ENCODE measurements at places on chromosomes 2 and 18.

DNA sequence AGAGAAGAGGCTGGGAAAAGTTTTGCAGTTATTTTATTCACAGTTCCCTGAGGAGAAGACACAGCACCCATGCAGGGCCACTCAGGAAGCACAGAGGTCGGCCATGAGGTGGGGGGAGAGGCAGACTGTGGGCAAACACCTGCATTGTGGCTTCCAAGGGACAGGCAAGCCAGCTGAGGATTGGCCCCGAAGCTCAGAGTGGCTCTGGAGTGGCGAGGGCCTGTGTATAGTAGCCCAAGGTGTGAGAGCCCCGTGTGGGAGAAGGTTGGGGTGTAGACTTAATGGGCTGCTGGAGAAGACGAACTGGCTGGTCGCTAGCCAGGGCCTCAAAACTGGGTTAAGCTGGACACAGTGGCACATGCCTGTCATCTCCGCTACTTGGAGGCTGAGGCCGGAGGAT, 218.7 kb downstream of the FHOD3 start:
- DNase-seq, result no peak

- DNase-seq, result no peak
Observed at GRCh38 chr2:69634196-69634821, 9.2 kb downstream of the AAK1 start.

- no peak for DNase-seq
Observed at GRCh38 chr2:190856985-190857384, 23.6 kb upstream of the GLS start.

- peak; percentile 69 for DNase-seq
Observed at GRCh38 chr2:230068016-230068650, 591 bp downstream of the SLC16A14 start.

DNA sequence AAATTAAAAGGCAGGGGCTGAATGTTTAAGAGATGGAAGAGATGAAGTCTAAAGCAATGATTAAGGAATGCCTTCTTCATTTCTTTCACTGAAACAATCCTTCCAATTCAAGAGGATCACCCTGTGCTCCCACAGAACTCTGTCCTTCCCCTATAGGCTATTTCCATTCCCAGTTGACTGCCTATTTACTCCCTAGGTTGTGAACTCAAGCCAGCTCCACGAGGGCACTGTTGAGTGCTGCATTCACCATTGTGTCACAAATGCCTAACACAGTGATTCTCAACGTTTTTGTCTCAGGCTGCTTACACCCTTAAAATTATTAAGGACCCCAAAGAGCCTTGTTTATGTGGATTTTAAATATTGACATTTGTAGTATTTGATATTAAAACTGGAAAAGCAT, 112.4 kb downstream of the AOX1 start:
- DNase-seq, result no peak

GRCh38 chr2:95298486-95299111, 1.5 kb downstream of the KCNIP3 start:
- no peak for DNase-seq

GRCh38 chr2:204050681-204051080, 114.1 kb downstream of the ICOS start:
- DNase-seq, result no peak

DNA sequence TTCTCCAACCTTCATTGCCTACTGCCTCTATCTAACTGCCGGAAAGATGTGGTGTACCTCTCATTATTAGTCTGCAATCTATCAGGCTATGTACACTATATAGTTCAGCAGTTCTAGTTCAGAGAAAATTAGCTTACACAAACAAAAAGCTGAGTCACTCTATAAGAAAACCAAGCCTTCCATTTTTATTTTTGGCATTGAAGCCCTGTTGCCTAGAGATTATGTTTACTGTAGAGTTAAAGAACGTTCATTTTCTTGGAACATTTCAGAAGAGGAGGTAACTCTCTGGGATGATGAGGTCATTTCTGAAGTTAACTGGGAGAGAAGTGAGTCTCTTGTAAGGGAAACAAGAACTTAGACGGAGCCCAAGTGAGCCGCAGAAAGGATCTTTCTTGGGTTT, 133.5 kb downstream of the FAM124B start:
- no peak for DNase-seq

DNA sequence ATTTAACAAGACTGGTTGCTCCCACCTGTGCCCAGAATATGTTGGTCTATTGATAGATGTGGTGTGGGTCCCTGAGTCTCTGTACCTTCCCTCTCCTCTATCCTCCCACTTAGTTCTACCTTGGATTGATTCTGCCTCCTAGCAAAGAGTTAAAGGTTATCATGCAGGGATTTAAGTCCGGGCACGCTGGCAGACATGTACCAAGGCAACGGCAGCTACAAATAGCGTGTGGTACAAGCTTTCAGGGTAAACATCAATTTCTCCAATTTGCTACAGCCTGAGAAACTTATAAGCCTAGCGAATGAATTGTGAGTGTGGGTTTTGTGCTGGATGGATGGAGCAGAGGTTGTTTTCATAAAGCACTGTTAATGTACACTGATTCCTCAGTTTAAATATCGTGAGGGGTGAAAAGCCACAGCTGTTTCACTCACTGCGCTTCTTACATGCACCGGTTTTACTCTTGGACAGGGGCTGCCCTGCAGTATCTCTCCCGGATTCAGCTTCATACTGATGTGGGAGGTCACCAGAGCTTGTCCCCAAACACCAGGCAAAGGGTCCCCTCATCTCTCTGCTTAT, 289.8 kb downstream of the ICOS start:
- DNase-seq, result no peak

- DNase-seq, result no peak
Observed at GRCh38 chr18:64017870-64018269, 48.0 kb downstream of the SERPINB8 start.

GRCh38 chr2:14678761-14679160, 46.2 kb downstream of the LRATD1 start:
- no peak for DNase-seq

DNA sequence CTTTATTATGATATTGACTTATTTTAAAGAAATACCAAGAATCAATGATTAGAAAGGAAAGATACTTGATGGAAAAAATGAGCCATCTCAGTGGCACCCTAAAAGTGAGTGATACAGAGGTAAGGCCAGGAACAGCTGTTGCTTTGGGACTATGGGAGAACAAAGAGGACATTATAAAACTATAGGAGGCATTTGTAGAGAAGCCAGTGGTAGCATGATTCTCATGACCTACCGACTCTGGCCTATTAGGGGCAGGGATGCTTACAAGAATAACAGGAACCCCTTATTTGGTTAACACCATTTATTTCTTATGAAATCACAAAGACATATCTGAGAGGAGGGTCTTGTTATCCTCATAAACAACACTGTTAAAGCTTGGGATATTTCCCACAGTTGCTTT, 162.2 kb downstream of the RIT2 start:
- no peak for DNase-seq

GRCh38 chr2:39874236-39874635, 95.2 kb upstream of the THUMPD2 start:
- DNase-seq, result no peak

- DNase-seq, result no peak
Observed at GRCh38 chr2:109405873-109406272, 207.9 kb downstream of the SEPTIN10 start.

DNA sequence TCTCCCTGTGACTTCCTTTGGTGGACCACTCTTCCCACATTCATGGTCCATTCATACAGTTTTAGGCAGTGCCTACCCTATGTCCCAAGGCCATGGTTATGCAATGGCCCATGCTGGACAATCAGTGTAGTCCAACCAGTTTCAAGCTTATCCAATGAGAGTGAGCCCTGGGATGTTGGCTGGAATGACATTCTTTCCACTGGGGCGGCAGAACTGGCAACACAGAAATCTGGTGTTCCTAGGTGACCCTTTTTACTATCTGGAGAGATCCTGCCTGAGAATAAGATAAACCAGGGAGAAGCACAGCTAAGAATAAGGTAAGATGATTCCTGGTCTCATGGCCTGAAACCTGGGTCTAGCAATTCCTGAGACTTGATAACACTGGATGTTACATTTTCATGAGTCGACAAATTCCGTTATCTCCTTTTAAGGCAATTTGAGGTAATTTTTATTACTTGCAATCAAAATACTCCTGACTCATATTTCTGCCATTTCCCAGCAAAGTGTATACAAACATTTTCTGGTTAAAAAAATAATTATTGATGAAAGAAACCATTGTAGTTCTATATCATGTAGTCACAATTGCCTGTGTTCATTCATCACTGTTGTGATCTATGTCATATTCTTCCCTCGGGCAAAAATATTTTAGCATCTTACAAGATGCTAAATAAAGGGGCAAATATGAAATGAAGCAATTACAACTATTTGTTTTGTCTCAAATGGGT, 271.5 kb upstream of the LYPD1 start:
- DNase-seq, result no peak

- DNase-seq, result no peak
Observed at GRCh38 chr2:45771261-45771660, 119.8 kb downstream of the PRKCE start.

GRCh38 chr2:146917431-146918042, 927.3 kb upstream of the ACVR2A start:
- no peak for DNase-seq

- DNase-seq, result no peak
Observed at GRCh38 chr18:29928081-29928480, 1114.5 kb downstream of the DSC3 start.

DNA sequence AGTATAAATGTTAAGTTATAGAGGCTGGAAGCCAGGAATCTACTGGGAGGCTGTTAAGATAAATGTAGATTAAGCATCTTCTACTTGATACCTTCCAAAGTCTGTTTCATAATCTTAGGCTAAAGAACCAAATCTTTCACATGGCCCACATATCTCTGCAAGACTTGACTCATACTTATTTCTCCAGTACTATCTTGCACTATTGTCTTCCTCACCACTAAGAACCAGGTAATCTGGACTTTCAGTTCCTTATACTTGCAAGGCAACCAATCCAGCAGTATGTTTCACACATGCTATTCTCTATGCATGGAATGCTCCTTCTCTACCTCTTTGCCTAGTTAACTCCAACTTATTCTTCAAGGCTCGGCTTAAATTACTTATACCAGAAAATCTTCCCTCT, 62.2 kb downstream of the RBMS1 start:
- DNase-seq, result no peak

DNA sequence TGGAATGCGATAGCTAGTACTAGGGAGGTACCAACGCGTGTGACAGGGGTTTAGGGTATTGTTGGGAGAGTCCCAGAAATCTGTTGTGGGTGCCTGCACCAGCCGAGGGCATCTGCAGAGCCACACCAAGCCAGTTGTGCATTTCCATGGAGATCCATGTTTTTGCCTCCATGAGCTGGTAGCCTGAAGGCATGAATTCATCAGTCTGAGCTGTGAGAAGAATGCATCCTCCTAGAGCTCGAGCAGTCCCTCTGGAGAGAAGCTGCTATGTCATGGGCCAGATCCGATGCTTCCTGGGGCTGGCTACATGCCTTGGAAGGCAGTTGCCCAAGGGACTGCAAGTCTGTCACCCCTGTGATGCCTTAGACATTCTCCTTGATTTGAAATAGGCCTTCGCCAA, 57.9 kb downstream of the LIPG start:
- no peak for DNase-seq

- no peak for DNase-seq
Observed at GRCh38 chr2:62054916-62055450, 140.9 kb upstream of the B3GNT2 start.

- no peak for DNase-seq
Observed at GRCh38 chr2:134647607-134648256, 71.1 kb downstream of the TMEM163 start.

- no peak for DNase-seq
Observed at GRCh38 chr2:151032741-151033191, 228.9 kb downstream of the RBM43 start.

GRCh38 chr2:203510941-203511305, 24.2 kb downstream of the RAPH1 start:
- no peak for DNase-seq

GRCh38 chr2:11133238-11133935, 21.9 kb upstream of the SLC66A3 start:
- no peak for DNase-seq

- no peak for DNase-seq
Observed at GRCh38 chr2:63692002-63692606, 103.3 kb downstream of the MDH1 start.

- DNase-seq, result no peak
Observed at GRCh38 chr2:128715360-128715759, 396.7 kb upstream of the HS6ST1 start.

- no peak for DNase-seq
Observed at GRCh38 chr2:127418300-127419111, at the start of gene PROC. Gene PROC (plus strand): TSS chr2:127418427. CDS start chr2:127419943, 1,516 bp downstream.
